ENCODE measurements at places on chromosomes 6 and 20.

- peak; percentile 7 for DNase-seq
Measured at GRCh38 chr20:36836591-36837269, 39.2 kb upstream of the TLDC2 start.

DNA sequence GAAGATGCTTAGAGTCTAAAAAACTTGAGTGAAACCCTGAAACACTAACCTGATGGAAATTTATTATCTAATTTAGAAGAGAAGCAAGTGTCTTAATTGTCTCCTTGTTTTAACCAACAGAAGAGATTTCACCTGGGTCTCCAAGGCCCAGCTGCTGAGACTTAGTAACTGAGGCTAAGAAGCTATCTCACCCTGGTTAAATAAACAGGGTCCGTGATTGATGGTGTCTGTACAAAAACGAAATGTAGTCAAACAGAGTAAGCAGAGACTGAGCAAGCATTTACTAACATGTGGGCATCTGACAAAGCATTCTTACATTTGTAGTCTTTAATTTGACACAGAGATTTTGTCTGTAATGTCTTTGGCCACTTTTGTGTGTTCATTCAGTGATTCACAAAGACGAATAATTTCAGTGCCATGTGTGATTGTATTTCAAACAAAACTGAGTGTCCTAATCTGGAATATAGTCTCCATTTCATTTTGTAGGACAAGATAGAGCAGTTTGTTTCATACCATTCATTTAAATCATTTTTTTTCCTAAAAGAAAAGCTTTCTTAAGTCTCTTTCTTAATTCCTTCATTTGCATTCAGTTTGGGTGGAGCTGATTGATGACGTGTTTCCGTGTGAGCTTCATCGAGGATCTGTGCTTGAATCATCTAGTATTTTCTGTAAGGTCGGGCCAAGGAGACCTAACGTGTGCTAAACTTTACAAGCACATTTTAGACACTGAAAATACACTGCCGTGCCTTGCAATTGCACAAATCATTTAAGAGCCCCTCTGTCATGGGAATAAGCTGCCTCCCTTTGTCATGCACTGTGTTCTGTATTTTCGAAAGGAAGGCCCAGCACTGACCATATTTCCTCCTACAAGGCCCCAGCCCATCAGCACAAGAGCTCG is 170.6 kb upstream of the QKI start:
- DNase-seq: no peak

DNA sequence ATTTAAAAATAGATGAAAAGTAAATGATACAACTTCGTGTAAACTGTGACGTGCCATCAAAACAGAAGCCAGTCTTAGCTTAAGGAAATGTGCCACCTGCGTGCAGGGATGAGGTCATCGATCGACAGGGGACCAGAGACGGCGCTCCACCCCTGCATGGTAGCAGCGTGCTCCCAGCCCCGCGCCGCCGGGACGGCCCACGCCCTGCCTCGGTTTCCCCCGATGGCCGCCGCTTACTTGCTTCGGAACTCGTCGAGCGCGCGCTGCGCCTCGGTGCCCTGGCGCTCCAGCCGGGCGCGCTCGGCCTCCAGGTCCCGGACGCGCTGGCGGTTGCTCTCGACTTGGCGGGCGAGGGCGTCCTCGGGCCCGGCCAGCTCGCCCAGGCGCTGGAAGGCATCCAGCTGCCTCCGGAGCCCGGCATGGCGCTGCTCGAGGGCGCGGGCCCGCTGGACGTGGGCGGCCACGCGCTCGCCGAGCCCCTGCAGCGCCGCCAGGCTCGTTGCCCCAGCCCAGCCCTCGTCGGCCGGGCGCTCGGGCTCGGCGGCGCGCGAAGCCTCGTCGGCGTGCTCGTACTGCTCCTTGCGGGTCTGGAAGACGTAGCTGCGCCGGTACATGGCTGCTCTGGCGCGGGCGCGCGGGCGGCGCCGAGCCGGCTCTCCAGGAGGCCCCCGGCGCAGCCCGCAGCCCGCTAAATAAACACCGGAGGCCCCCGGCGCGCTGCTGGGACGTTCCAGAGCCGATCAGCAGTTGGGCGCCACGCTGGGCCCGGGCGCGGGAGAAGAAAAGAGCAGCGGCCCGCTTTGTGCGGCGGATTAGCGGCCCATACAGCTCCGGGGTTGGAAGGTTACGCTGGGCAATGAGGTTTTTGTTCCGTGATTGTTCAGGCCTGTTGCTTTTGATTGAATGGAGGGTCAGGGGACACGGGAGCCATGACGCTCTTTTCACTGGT is at the start of gene BFSP1:
Gene BFSP1, minus strand, starts transcription at position 664 of the 949 bp plus-strand sequence. Its CDS starts 50 bp downstream, at position 614.
- peak; percentile 43 for DNase-seq

DNA sequence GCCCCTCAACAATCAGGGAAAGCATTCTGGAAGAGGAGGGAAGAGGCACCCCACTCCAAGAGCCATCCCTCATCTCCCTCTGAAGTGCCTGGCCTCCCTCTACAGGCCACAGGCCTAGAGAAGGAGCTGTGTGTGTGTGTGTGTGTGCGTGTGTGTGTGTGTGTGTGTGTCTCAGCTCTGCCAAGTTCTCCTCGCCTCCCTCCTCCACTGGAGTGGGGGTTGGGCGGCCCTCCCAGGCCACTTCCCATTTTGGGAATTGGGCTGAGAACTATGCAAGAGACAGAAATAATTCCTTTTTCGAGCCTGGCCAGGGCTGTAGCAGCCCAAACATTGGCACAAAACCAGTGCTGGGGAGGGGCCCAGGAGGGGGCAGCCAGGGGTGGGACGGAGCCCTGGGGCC is 35.7 kb downstream of the KCNB1 start:
- no peak for DNase-seq

- DNase-seq: no peak
Measured at GRCh38 chr6:15274692-15275387, 29.0 kb downstream of the JARID2 start.

DNA sequence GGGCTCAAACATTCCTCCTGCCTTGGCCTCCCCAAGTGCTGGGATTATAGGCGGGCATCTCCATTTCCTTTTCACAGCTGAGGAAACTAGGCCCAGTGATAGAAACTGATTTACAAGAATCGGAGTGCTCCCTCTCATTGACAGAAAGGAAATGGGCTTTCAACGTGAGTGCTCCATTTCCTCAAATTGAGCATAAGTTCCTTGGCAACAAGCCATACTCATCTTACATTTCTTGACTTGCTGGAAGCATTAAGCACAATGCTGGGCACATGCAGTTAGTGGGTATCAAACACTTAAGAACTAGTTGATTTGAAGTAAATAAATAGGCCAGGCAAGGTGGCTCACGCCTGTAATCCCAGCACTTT is 54.7 kb downstream of the FGD2 start:
- no peak for DNase-seq

DNA sequence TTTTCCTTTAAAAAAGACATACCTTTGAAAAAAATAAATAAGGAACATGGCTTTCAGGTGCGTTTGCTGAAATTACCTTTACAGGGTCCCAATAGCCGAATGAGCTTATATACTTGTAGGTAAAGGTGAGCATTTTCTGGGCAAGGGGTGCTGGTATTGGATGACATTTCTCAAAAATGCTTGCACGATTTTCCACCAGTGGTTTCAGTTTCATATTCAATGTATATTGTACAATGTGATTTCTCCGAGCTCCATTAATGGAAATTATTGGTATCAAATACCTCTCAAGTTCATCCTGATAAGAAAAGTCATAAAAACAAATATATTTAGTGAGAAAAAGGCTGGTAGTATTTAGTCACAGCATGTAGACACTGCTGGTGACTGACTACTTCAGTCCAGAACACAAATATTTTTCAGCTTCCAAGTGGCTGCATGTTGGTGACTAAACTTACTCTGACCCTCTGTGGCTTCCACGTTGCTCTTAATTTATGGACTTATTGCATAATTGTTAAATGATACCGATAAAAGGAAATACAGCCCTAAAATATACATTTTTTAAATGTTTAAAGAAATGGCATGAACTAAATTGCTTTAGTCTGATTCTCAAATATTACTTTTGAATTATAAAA is 32.9 kb upstream of the ZBTB24 start:
- DNase-seq: no peak

DNA sequence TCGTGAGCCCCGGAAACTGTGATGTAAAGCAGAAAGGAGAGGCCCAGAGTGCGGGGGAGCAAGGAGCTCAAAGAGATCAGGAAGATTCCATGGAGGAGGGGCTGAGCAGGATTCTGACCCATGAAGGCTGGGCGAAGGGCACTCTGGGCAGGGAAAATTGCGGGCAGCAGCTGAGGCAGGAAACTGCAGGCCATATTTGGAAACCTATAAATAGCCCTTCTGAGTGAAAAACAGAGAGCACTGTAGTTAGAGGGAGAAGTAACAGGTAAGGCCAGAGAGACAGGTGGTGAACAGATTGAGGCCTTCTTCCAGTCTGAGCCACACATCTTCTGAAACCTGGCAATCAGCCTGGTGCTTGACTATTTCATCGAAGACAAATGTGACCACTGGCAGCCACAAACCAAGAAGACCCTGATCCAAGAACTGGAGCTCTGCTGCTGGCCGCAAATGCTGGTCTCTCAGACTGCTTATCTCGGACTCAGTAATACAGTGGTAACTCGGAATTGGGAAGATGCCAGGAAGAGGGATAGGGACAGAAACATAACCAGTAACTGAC is 14.1 kb upstream of the BEND3 start:
- DNase-seq: no peak

GRCh38 chr6:167245591-167245990 is 45.5 kb upstream of the UNC93A start:
- DNase-seq: no peak

DNA sequence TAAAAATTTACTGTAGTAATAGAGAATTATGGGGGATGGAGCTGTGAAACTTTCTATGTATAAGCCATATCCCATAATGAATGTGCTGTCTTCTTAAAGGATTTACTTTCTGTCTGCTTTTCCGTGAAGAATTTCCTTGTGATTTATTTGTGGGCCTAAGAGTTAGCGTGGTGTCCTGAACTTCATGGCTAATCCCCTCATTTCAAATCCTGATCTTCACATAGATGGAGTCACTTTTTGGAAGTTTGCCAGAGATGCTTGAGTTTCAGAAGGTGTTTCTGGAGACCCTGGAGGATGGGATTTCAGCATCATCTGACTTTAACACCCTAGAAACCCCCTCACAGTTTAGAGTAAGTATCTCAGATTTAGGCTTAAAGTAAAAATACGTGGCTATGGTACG is 19.4 kb upstream of the CLDN20 start:
- no peak for DNase-seq

- DNase-seq: no peak
Measured at GRCh38 chr20:54292185-54292584, 84.3 kb downstream of the PFDN4 start.

- DNase-seq: no peak
Measured at GRCh38 chr6:145539831-145540230, 195.5 kb downstream of the EPM2A start.

DNA sequence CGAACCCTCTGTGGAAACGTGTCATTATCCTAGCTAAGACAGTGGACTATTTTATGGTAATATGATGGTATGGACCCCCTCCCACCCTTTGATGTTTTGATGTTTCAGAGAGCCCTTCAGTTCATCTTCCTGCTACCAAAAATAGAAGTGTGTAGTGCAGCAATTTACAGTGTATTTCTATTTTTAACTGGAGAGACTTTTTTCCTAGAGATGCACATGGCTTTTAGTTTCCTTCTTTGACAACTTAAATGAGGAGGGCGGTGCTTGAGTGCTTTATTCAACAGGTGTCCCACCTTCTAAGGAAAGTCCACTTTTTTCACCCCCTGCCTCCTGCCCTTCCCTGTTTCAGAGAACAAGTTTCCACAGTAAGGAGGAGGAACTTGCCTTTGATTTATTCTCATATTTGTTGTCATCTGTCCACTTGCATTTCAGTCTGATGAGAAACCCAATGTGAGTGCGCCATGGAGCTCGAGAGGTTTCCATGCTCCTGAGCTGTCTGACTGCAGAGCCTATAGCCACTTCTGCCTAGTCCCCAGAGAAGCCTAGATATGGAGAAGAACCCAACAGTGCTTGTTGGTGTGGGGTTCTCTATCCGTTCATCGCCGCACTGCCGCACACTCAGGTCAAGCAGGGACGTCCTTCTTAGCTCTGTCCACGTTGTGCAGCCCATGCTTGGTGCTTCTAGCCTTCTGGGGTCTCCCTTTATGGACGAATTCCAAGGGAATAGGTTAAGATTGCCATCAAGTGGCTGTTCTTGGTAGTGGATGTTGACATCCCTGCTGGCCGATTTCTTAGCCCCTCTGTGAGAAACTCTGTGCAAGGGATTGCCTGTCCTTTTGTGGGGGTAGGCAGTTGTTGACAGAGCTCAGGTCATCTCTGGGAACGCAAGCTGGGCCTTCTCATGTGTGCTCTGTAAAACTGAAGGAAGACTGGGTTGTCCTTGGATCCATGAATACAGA is 144.2 kb downstream of the JARID2 start:
- no peak for DNase-seq

DNA sequence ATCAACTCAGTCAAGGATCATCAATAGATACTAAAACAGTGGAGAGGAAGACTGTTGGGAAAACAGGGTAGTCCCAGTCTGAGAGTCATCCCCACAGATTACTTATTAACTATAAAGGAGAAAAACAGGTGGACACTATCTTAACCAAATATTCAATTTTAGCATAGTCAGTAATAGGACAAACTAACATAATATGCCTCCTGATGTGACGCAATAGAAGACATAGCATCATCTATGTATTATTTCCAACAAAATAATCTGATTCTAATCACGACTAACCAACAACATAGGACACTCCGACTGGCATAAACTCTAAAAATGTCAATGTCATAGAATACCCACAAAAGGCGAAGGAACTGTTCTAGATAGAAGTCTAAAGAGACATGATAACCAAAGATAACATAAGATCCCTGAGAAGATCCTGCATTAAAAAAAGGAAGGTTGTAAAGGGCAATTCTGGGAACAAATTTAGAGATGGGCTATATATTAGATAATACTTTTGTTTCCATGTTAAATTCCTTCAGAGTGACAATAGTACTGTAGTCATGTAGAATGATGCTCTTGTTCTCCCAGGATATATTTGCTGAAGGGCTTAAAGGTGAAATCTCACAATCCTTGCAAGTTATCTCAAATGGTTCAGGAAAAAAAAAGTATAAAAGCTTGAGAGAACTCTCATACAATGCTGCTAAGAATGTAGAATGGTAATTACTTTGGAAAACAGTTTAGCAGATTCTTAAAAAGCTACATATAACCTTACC is 28.9 kb downstream of the ILRUN start:
- no peak for DNase-seq

GRCh38 chr6:89768324-89768723 is 51.3 kb downstream of the MDN1 start:
- no peak for DNase-seq

GRCh38 chr6:582370-582769 is 74.5 kb downstream of the HUS1B start:
- no peak for DNase-seq

GRCh38 chr6:37980222-37980595 is 160.7 kb downstream of the ZFAND3 start:
- no peak for DNase-seq

All from stimulated activated CD4-positive, alpha-beta T cell treated with anti-CD3 and anti-CD28 coated beads, Interleukin-4, amount 100 ng/mL, for 4 hours (primary cell).